ENCODE measurements at places on chromosomes 7 and 10.

- no peak for DNase-seq
Observed at GRCh38 chr10:84605802-84606201, 277.4 kb downstream of the CCSER2 start.

DNA sequence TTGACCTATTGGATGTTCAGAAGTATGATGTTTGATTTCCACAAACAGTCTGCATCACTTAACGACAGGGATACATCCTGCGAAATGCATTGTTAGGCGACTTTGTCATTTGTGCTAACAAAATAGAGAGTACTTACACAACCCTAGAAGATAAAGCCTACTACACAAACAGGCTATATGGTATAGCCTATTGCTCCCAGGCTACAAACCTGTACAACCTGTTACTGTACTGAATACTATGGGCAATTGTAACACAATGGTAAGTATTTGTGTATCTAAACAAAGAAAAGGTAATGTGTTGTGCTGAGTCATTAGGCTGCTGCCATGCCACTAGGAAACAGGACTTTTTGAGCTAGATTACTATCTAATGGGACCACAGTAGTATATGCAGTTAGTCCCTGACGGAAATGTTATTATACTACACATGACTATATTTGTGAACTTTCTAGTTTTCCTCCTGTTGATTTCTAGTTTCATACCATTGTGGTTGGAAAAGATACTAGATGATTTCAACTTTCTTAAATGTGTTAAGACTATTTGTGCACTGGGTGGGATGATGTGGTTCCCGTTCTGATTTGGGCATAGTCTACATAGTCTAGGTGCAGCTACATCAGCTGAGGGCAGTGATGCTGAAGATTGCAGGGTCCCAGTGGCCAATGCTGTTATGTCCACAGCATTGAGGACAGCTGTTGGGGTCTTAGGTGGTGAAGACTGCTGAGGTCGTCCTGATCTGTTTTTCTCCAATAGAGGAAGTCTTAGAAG lies 161.7 kb downstream of the HTR7 start:
- DNase-seq: no peak

- DNase-seq: no peak
Observed at GRCh38 chr10:76945166-76945565, 692.4 kb downstream of the KCNMA1 start.

DNA sequence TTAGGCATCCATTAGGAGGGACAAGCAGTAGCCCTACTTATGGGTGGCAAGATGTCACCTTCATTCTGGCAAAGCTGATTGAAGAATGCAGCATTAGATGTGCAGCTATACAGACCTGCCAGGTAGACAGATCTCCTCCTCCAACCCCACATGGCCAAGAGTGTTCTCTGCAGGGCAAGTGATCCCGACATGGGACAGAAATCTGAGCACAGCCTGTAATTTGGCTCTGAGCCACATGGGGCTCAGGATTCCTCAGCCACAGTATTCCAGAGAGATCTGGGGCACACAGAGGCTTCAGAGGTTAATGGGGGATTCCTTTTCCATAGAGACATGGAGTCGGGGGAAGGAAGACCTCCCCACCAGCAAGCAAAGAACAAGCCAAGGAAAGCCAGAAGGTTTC lies 58.7 kb upstream of the GDF10 start:
- DNase-seq: no peak

GRCh38 chr7:151865070-151865670 lies 11.7 kb downstream of the PRKAG2 start:
- no peak for DNase-seq

DNA sequence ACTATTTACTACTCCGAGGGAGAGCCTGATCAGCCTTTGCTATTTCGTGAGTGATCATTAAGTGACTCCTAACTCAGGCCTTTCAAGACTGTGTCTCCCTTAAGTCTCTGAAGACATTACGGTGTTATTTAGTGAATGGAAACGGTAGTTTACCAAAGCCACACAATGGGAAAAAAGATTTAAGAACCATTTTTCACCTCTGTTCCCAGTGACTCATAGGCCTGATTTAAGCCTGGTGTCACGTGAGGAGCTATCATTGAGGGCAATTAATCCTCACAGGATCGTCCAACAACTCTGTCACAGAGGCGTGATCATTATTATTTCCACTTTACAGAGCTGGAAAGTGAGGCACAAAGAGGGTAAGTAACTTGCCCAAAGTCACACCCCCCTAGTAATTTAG lies 20.3 kb downstream of the C10orf90 start:
- DNase-seq: no peak

GRCh38 chr10:118694848-118695247 lies 59.9 kb downstream of the CACUL1 start:
- DNase-seq: no peak

- DNase-seq: no peak
Observed at GRCh38 chr7:12851142-12851541, 163.7 kb downstream of the ARL4A start.

DNA sequence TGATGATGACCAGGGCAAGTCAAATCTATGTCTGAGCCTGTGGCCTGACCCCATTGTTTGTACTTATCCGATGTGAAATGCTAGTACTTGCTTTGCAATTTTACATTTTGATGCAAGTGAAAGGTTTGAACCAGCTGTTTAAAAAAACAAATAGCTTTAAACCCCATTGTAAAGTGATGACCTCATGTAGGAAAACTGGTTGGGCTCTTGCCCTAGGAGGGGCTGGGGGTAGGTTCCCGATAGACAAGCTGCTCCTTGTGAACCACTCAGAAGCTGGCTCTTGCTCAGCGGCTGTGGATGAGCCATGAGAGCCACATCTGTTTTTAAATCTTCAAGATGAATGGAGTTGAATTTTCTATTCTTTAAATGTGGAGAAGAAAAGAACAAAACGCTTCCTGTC lies 185.3 kb downstream of the WDR11 start:
- DNase-seq: no peak

GRCh38 chr7:143381427-143382125 lies 431 bp downstream of the ZYX start:
- DNase-seq: peak; percentile 30

DNA sequence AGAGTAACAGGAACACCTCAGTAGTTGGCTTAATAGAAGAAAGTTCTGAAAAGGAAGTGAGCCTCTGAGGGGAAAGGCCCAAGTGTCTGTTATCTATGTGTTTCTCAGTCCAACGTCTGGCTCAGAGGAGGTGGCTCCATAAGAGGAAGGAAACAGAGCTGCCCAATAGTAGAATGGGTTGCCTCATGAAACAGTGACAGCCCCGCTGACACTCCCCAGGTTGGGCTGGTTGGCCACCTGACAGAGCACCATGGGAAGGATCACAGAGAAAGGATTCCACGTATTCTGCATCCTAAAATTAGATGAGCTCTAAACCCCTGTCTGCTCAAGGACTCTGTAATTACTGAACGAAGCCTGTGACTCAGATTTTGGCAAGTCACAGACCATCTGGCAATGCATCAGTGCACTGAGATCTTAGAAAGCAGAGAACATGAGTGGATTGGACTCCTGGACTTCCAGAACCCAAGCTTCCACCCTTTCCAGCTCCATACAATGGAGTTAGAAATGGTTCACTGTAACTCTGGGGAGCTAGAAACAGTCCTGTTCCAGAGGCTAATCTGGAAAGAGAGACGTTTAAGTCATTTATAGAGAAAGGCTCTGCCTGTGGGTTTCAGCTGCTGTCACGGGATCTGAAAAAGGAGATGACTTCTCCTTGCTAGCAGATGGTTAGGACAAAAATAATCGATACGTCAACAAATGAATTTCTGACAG lies 2.9 kb downstream of the PKD2L1 start:
- no peak for DNase-seq

DNA sequence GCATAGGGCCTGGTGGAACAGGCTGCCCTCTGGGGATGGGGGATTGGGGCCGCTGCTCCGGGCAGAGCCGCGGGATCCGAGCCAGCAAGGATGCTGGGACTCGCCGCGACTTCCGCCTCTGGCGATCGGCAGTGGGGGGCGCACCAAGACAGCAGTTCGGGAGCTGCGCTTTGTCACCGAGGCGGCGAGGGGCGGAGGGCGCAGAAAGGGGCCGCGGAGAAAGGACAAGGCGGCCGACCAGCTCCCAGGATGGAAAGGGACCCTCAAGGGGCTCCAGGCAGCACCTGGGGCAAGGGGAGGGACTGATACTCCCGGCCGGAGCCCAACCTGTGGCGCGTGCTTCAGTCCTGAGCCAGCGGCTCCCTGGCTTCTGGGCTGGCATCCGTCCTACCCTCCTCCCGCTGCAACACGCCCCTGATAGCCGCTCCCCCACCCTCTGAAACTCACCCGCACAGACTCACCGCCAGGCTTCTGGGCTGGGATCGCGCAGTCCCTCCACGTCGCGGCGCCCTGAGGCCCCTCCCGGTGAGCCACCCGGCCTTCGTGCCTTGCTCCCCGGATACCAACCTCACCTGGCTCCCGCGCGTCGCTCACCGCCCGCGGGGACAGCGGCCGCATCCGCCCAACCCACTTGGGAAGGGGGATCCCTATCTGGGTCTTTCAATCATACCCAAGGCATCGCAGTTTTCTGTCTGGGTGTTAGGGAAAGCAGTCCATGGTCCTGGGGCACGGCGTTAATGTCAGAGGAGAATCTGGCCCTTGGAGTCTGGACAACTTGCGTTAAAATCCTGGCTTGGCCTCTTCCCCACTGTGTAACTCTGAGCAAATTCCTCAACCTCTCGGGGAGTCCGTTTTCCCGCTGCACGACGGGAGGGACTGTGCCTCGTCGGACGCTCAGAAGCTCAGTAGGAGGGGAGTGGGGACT lies 7.0 kb upstream of the EVX1 start:
- no peak for DNase-seq

DNA sequence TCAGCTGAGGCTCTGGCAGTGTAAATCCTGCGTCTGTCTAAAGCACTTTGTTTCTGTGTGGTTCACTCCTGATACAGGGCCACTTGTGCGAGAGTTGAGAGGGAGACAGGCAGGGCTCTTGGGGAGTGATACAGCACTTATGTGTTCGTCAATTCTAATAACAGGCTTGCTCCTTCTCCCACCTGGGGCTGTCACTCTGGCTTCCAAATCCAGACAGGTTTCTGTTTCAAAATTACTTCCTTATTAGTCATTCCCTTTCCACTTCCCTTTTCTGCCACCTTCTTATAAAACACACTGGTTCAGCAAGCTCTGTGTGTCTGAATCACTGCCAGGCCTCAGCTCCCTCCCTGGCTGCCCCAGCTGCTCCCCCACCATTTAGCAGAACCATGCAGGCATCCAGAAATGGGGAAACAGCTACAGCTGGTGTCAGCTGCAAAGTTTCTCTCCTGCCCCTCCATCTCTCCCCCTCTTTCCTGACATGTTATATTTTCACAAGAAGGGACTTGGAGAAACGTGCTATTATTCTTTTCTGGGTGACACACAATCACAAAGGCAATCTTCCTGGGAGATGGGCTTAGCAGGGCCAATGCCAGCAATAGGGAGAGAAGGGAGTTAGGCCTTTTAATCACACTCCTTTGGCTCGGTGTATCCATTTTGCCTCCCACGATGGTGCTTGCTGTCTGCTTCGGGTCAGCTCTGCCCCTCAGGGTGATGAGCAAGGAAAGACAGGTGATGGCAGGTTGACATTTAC lies 58.4 kb upstream of the ZNRF2 start:
- no peak for DNase-seq

- no peak for DNase-seq
Observed at GRCh38 chr7:25731068-25731845, 420.7 kb upstream of the NFE2L3 start.

DNA sequence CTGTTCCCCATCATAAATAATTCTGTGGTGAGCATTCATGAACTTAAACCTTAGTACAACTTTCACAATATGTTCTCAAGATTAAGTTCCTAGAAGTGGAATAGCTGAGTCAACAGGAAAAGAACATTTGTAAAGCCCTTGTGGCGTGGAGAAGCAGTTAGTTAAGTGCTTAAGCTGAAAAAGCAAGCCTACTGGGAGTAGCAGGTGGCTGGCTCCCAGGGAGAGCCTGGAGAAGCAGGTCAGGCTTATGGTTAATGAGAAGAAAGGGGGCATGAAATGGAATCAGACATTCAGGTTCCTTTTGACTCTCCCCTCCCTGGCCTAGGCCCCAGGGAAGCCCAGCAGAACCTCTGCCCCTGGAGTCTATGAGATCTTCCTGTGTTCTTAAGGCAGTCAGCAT lies 35.3 kb downstream of the VSTM4 start:
- DNase-seq: no peak

GRCh38 chr10:48470893-48471805 lies 133.7 kb downstream of the ARHGAP22 start:
- no peak for DNase-seq

Measured in HS-27A (cell line).